Chondrocyte (in vitro differentiated cells): ENCODE measurements at places on chromosomes 5 and 9. TPM values are rescaled to one million over a fixed set of nuclear protein-coding genes. Genes with fewer than 3 reads are reported as not detected.

The TIMD4 gene
- not detected in 3 replicates for total RNA-seq

The LCN15 gene
- not detected in 3 replicates for total RNA-seq

DNA sequence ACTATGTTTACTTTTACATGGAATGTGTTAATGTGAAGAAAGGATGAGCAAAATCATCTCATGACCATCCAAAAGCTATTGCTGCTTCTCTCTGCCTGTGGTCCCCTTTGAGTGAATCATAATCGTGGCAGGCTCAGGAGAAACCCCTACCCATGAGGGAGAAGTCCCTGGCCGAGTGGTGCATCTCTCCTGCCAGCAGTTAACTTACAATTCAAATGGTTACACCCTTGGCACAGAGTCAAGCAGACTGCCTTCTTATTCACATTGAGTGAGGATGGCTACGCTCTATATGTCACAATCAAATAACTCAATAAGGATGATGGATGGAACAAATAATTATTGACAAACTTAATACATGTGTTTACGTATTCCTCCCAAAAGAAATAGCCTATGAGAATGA, 179.1 kb downstream of the FGF1 start:
- no peak for DNase-seq

DNA sequence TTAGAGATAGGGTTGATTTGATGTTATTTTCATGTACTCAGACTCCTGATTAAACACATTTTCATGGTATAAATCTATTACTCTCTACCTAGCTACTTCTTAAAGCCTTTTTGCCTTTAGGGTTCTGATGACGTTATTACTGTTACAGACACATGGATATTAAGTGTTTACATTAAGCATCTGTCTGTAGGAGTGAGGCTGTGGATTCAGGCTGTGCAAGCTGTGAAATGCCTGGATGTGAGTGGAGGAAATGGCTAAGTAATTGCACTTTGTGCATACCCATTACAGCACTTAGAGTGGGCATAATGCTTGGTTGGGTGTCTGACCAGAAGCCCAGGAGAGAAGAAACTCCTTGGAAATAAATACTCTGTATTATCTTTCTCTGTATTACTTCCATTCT, 186.8 kb downstream of the SNX18 start:
- no peak for DNase-seq

The PCDHGA12 gene
- total RNA-seq = 0.64 to 2.2 TPM (median 0.75 TPM) in 3 replicates

GRCh38 chr5:72147569-72147968, 40.3 kb downstream of the MAP1B start:
- DNase-seq = no peak

The GPSM1 gene
- 25.3 to 43.5 TPM (median 40.0 TPM) in 3 replicates for total RNA-seq

GRCh38 chr5:135921388-135921787, 25.7 kb upstream of the IL9 start:
- no peak for DNase-seq

The SV2C gene
- total RNA-seq = 0.02 TPM in 1 of 3 replicates, not detected in the others

The USP20 gene
- total RNA-seq = 21.3 to 29.6 TPM (median 23.9 TPM) in 3 replicates

DNA sequence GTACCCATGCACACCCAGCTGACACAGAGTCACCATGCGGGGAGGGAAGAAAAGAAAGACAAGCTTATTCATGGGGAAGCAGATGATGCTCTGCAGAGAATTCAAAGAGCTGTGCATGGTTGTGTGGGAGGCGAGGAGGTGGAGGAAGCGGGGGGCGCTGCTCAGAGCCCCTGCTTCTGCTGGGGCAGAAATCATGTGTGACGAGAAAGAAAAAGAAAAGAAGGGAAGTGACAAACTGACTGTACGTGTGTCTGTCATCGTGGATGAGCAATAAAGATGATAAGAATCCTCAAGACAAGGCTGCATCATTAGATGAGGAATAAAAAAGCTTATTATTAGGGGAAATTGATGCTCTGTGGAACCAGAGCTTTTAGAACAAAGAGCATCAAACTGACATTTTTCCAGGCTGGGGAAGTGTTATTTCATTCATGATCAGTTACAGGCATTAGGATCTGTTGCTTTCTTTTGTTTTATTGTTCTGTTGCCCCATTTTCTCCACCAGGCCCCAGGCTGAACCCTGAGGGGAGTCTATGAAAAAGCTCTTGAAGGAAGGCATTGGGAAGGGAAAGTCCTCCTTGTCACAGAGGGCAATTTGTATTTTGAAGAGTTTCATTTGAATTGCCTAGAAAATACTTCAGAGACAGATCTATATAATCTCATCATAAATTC, 20.3 kb upstream of the SH3RF2 start:
- no peak for DNase-seq

The GPR151 gene
- not detected in 3 replicates for total RNA-seq

The ADAMTS6 gene
- 20.0 to 30.1 TPM (median 21.5 TPM) in 3 replicates for total RNA-seq

- DNase-seq = no peak
Observed at GRCh38 chr9:92983984-92984589, 36.8 kb downstream of the FGD3 start.
